ENCODE measurements at places on chromosomes 7 and 10. TPM values are rescaled to one million over a fixed set of nuclear protein-coding genes. Genes with fewer than 3 reads are reported as not detected.

- DNase-seq, result no peak
Observed at GRCh38 chr10:53997953-53998352, 803.1 kb downstream of the PCDH15 start.

GRCh38 chr10:50422259-50422658, 170.9 kb upstream of the ASAH2 start:
- no peak for DNase-seq

GRCh38 chr7:158374146-158374545, 213.5 kb downstream of the PTPRN2 start:
- no peak for DNase-seq

- DNase-seq, result no peak
Observed at GRCh38 chr10:54985732-54986131, 184.7 kb upstream of the PCDH15 start.

DNA sequence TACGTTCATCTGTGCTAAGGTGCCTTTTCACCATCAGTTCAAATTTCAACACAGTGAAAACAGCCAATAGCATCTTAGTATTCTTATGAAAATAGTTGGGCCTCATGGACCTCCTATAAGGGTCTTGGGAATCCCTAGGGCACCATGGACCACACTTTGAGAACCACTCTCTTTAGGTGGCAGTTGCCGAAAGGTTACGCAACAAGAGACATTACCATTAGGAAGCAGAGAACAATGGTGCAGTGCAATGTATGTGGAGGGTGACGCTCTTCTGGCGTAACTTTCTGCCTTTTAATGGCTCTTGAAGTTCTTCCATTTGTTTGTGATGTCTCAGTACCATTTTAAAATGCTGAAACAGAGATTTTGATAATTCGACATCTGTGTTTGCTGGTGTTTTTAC, 131.1 kb downstream of the CNNM2 start:
- DNase-seq, result no peak

- DNase-seq, result no peak
Observed at GRCh38 chr10:76297780-76298281, 866.4 kb downstream of the LRMDA start.

- DNase-seq, result no peak
Observed at GRCh38 chr7:132871419-132871818, 210.5 kb downstream of the CHCHD3 start.

- DNase-seq, result no peak
Observed at GRCh38 chr7:115709664-115710063, 320.9 kb downstream of the TFEC start.

DNA sequence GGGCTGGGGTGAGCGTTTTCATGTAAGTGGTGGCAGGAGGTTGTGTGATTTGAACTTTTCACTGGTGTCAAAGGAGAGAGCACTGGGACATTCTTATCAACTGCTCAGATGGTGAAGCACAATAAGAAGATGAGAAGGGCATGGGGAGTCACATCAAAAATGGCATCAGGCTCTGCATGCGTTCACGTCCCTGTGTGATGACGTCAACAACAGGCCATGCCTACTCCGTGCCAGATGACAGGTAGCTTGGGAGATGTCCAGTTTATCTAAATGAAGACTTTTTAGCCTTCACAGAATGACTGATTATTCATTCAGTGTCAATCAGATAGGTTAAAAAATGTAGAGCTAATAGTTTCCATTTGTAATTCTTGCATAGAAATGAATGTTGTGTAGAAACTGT, 264.3 kb upstream of the POM121L12 start:
- no peak for DNase-seq

DNA sequence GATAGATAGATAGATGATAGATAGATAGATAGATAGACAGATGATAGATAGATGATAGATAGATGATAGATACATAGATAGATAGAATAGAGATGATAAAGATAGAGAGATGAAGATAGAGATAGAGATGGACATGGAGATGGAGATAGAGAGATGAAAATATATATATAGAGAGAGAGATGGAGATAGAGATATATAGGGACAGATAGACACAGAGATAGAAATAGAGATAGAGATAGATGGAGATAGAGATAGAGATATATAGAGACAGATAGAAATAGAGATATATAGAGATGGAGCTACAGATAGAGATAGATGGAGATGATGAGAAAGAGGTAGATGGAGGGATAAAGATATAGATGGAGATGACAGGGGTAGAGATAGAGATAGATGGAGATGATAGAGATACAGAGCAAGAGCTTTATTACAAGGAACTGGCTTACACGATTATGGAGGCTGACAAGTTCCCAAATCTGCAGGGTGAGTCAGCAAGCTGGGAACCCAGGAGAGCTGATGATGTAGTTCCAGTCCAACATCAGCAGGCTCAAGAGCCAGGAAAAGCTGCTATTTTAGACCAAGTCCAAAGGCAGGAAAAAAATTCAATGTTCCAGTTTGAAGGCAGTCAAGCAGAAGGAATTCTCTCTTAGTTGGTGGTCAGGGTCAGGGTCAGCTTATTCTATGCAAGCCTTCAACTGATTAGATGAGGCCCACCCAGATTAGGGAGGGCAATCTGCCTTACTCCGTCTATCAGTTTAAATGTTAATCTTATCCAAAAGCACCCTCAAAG, 37.1 kb downstream of the CAV1 start:
- no peak for DNase-seq

- no peak for DNase-seq
Observed at GRCh38 chr7:24725554-24726241, 31.6 kb downstream of the GSDME start.

DNA sequence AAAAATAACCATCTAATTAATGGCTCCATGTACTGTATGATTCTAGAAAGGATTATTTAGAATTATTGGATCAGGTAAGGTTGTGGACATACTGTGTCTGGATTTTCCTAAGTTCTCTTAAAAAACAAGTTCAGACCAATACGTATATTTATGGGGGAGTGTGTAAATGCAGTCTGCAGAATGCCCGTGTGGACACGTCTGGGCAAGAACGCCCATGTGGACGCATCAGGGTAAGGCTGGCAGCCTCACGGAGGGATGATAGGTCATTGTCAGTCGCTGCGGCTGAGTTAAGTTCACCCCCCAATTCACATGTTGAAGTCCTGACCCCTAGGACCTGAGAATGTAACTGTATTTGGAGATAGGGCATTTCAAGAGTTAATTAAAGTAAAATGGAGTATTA, 160.0 kb upstream of the SHH start:
- no peak for DNase-seq

- DNase-seq, result no peak
Observed at GRCh38 chr10:93447970-93448369, 34.2 kb downstream of the MYOF start.

GRCh38 chr7:84412161-84412969, 217.8 kb upstream of the SEMA3A start:
- no peak for DNase-seq

GRCh38 chr10:36819781-36820180, 305.6 kb upstream of the ANKRD30A start:
- no peak for DNase-seq

CARD11 gene
- 0.59 TPM for total RNA-seq

LRCH4 gene
- 46.6 TPM for total RNA-seq

CDC14C gene
- total RNA-seq, result not detected

CLDN4 gene
- total RNA-seq, result 0.47 TPM

COBL gene
- total RNA-seq, result 0.41 TPM

TMEM209 gene
- total RNA-seq, result 43.6 TPM

Measured in neural crest cell (in vitro differentiated cells).